Gastrocnemius medialis (tissue), 4 donors: ENCODE measurements at places on chromosomes 7 and 10. TPM values are rescaled to one million over a fixed set of nuclear protein-coding genes. Genes with fewer than 3 reads are reported as not detected.

The TMEM270 gene
- not detected for total RNA-seq

The TCTN3 gene
- 6.9 TPM for total RNA-seq

DNA sequence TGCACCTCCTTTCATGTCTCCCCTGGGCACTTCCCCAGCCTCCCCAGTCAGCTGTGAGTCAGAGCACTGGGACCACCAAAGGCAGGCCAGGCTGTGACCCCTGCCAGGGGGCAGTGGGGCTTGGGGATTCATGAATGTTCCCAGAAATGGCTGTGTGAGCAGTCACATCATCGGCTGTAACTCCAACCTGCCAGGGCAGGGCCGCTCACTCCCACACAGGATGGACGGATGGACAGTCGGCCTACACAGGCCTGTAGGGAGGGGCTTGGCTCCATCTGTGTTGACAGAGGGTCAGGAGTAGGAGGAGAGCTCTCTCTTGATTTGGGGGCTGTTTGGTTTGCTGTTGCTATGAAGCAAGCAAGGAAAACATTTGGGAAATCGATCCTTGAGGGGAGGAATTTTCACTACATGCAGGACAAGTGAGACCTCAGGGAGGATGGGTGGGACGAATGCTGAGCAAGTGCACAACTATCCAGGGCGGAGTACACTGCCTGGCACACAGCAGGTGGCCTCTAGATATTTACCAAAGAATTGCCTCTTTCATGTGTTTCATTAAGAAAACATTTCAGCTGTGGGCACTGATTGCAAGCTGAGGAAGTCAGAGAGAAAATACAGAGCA lies 2.9 kb upstream of the IGFBP1 start:
- DNase-seq, result no peak

- DNase-seq, result no peak
Measured at GRCh38 chr10:90328896-90329295, 528.9 kb downstream of the HTR7 start.

DNA sequence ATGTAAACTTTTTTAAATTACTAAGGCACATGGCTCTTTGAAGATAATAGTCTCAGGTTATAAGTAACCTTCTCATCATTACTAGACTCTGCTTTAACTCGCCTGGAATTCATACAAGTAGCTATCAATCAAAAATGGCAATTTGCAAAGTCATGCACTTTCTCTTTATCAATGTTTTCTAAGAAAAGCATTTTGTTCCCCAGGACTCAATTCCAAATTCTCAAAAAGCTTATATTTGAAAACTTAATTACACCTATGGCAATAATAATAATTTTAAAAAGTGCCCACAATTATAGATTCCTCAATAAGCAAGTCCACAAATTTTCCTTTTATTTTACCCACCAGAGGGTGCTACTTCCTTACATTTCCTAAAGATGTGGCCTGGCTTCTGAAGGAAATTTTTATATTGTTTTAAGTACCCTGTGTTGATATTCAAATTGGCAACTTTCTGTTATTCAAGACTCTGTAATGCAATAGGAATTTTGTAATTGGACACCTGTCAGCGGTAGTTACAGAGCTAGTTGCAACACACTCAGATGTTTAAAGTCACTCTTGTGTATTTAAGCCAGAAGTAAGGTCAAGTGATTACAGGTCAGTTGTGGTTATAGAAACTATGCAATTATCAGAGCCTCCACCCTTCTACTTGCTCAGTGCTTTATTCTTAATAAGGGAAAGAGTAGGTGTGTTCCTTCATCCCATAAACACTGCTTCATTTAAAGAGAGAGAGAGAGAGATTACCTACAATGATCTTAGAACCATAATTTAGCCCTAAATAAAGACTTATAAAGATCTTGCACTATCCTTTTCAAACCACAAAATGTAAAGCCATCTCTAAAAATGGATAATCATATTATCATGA lies 47.1 kb upstream of the HYAL4 start:
- no peak for DNase-seq

DNA sequence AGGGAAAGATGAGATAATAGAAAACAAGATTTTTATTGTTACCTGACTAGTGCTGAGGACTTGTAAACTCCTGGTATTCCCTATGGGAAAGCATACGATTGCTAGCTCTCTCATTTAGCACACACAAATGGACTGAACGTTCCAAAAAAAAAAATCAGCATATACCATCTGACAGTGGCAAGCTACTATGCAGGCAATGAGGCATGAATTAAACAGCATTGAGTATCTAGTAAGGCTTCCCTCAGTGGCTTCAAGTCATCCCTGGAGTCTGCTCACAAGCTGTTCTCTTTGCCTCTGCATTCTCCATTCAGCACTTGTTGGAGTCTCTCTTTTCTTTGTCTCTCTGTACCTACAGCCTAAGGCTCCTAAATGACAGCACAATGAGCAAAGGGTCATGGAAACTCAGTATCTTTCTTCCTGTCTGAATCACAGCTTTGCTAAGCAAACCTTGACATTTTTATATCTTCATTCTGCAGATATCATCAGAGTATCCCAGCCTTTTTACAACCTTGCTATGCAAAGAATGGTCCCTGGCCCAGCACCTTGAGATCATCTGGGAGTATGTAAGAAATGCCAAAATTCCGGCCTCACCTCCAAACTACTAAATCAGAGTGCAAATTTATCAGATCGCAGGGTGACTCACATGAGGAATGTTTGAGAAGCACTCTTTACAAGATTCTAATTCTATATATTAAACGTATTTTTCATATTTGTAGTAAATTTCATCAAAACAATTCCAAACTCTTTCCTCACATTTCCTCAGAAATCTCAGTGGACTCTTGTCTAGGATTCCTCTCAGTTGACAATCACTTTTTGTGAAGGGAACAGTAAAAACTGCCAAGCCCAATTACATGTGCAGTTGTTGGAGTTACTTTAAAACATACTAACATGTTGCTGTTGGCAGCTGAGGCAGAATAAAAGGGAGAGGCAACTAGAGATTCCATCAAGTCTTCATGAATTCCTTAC lies 10.8 kb upstream of the LIPA start:
- no peak for DNase-seq

GRCh38 chr7:108659261-108659660 lies 89.6 kb downstream of the DNAJB9 start:
- DNase-seq, result no peak

DNA sequence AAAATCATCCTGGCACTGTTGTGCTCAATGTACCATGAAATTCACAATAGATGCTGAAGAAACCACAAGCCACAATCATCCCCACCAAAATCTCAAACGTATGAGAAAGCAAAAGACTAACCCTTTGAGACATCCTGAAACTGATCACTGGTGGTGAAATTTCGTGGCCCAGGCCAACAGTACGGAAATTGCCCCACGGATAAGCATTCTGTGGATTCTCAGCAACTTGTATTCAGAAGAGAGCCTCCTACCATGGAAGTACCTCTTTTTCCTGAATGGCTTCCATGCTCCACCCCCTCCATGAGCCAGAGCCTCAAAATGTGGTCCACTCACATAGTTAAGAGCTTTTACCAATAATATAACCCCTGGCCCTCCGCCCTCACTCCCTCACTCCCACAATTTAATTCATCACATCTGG lies 163.9 kb upstream of the AUTS2 start:
- DNase-seq, result no peak

DNA sequence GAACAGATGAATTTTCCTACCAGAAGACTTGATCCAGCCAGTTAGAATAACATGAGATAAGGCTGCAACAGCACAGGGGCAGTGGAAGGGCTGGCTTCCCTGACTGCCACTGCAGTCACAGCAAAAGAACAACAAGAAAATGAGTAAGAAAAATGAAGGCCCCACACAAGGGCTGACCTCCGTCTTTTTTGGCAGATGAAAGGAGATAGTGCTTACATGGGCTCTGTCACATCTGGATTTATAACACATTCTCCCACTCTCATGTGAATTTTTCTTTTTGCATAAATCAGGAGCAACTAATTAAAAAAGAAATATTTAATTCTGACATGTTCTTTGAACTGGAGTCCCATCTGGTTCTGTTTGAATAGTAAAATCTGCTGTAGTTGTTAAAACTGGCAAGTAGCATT lies 99.6 kb downstream of the NRP1 start:
- DNase-seq, result no peak

DNA sequence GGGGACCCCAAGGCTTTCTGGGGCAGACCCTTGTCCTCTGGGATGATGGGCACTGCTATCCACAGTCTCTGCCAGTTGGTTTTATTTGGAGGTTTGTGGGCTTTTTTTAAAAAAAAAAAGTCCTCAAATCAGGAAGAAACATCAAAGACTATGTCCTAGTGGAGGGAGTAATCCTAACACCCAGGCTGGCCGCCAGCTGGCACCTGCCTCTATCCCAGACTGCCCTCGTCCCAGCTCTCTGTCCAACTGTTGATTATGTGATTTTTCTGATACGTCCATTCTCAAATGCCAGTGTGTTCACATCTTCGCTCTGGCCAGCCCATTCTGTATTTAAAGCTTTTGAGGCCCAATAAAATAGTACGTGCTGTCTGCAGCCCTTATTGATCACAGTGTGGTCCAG lies 61.0 kb upstream of the LRRC4 start:
- no peak for DNase-seq
